ENCODE measurements at places on chromosomes 2 and 18. TPM values are rescaled to one million over a fixed set of nuclear protein-coding genes. Genes with fewer than 3 reads are reported as not detected.

- DNase-seq: no peak
These were observed 69.5 kb downstream of the ANTXR1 start for GRCh38 chr2:69082430-69082997.

GRCh38 chr2:104849618-104850141 is 4.2 kb upstream of the POU3F3 start:
- peak; percentile 71 for DNase-seq

- DNase-seq: no peak
These were observed 22.6 kb upstream of the SUCLG1 start for GRCh38 chr2:84481702-84482101.

- DNase-seq: peak; percentile 69
These were observed 125.5 kb downstream of the DYSF start for GRCh38 chr2:71578767-71579342.

The HAAO gene
- polyA plus RNA-seq: 19.6 TPM

DNA sequence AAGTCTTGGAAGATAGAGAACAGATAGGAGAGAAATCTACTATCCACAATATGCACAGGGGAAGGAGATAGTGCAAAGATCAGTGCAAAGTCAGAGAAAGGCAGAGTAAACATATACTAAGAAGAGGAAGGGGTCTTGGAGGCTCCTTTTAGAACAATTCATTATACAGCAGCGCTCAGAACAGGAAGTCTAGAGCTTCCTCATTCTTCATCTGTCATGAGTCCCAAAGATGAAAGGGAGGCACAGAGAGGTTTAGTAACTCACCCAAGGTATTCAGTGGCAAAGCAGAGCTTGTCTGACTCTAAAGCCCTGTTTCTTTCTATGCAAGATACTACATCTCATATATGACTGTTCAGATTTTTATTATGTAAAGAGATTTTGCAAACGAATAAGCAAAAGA is 1.4 kb downstream of the SP110 start:
- no peak for DNase-seq

DNA sequence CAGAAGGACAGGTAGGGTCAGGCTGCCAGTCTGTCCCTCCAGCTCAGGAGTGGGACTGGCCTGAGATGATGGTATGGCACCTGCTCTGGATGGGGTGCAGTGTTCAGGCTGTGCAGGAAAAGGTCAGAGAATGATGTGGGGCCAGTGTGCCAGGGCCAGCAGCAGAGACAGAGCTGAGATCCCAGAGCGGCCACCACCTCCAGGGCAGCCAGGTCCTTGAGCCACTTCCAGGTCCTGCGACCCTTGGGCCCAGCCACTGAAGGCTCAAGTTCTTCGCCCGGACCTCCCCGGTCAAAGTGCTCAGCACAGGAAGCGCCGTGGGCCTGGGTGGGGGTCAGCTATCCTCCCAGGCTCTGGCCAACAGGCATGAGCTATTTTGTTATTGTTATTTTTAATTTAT is 12.1 kb upstream of the ARMC9 start:
- no peak for DNase-seq

DNA sequence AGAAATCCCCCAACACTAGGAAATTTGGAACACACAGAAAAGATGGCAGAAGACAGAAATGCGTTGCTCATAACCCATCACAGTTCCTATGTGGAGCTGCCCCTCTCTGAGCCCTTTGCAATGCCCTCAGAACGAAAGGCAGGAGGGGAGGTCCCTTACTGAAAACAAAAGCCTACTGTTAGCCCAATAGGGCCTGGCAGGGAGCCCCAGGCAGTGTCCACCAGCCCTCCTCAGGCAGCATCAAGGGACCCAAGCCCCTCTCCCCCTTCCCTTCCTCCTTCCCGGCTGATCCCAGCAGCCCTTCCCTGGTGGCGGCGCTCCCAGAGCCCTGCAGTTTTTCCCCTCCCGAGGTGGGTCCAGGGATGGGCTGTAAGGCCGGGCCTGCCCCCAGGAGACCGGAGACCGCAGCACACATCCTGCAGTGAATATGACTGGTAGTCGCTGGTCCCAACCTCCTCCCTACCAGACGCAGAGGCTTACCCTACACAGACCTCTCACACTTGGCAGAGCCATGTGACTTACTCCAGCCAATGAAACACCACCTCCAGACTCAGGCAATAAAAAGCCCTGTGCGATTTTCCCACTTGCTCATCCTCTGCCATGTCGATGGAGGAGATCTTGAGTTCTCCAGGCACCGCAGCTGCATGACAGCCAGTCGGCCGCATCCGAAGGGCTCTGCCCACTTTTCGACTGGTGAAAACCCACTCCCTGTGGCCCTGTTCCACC is 19.4 kb upstream of the DUSP2 start:
- no peak for DNase-seq
